Muscle of arm (tissue), 14 donors: ENCODE measurements at places on chromosomes 3 and 15. TPM values are rescaled to one million over a fixed set of nuclear protein-coding genes. Genes with fewer than 3 reads are reported as not detected.
A peak's percentile ranks its signal among the peaks of the same experiment; 100 is the strongest.

GRCh38 chr15:52020221-52021085 is 1.4 kb downstream of the MAPK6 start:
- DNase-seq: peak; percentile 10

GRCh38 chr3:65672871-65673815 is 365.6 kb downstream of the MAGI1 start:
- DNase-seq: peak; percentile 31

GRCh38 chr3:62128051-62128450 is 245.3 kb downstream of the FEZF2 start:
- DNase-seq: no peak

SAXO2 gene
- 0.74 TPM for polyA plus RNA-seq

CCDC50 gene
- 26.7 TPM for polyA plus RNA-seq
